ENCODE measurements at places on chromosomes 2 and 18.

- no peak for DNase-seq
Measured at GRCh38 chr2:51807229-51807628, 775.3 kb upstream of the NRXN1 start.

DNA sequence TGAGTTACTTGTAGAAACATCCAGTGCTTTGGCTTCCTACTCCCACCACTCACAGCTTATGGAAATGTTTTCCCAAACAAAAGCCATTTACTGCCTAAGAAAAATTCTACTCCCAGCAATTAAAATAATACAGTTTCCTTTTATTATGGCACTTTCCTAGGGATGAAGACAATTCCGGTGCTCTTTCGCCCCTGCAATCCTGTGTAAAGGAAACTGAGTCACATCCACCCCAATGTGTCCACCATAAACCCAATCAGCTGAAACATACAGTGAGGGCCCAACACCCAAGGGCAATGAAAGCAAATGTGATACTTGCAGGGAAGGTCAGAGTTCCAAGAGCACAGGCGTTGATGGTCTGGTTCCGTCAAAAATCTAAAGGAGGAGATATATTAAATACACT is 62.0 kb upstream of the ST3GAL5 start:
- no peak for DNase-seq

GRCh38 chr2:44273076-44273475 is 2.2 kb upstream of the SLC3A1 start:
- DNase-seq, result no peak

DNA sequence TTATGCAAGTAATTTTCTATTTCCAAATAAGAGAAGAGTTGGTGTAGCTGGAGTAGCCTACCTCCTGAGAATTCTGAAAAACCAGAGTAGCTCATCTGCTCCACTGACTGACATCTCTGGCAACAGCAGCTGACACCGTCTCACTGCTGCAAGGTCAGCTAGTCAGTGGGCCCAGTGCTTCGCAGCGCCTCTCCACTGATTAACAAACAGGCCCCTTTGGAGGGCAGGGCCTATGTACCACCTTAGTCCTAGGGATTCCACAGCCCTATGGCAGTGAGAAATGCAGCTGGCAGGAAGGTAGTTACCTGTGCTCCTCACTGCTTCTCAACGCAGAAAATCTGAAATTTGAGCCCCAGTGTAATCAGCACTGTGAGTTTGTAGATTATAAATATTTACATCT is 97.5 kb downstream of the DLGAP1 start:
- DNase-seq, result no peak

- no peak for DNase-seq
Measured at GRCh38 chr2:164808776-164809175, 32.8 kb downstream of the COBLL1 start.

- no peak for DNase-seq
Measured at GRCh38 chr2:120763508-120763907, 27.8 kb downstream of the GLI2 start.

GRCh38 chr2:160380000-160380570 is 113.5 kb downstream of the RBMS1 start:
- no peak for DNase-seq

DNA sequence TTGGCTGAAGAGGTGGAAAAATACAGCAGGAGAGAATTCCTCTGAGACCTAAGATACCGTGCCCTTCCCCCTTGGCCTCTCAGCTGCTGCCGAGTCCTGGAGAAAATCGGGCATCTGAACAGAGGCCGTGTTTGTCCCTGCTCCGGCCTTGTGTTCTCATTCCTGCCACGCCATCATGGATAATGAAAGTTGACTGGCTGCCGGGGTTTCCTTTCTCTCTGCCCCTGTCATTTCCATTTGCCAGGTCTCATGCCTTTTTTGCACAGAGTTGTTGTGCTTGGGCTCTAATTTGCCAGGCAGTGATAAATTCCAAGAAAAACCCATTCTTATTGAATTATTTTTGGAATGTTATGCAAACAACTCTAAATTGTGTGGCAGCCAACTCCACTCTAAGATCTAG is 496.9 kb upstream of the TNP1 start:
- DNase-seq, result no peak

DNA sequence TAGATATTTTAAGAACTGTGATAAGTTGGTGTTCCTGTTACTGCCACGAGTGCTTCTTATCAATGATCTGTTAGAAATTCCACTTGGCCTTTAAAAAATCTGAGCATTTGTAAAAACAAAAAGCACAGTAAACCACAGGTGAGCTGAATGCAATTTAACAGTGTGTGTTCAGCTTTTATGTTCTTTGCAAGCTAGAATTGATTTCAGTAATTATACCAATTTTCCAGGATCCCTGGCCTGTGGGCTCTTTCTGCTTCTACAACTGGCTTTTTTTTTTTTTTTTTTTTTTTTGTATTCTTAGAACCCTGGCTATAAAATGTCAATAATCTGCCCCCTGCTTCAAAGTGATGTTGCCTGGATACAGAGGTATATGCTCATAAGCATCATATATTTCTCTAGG is 548.5 kb upstream of the SLC8A1 start:
- DNase-seq, result no peak

GRCh38 chr2:238158509-238159070 is at the start of gene ERFE:
ERFE (plus strand) TSS chr2:238158970; CDS start chr2:238159008, 38 bp downstream.
- DNase-seq, result peak; percentile 36

DNA sequence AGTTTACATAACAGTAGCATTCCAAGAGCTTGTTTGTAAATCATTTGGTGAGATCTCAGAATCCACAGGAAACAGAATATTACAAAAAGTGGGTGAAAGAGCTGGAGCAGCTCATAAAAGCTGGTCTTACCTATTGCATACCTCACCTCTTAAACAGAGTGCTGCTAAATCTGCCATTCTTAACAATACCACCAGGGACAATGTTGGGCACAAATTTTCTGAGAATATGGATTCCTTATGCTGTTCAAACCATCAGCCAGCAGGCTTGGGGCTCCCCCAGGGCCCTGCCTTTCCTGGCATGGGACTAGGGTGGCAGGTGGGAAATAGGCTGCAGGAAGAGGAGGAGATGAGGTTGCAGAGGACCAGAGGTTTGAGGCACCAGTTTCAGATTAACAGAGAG is 55.6 kb downstream of the TGFA start:
- no peak for DNase-seq

- no peak for DNase-seq
Measured at GRCh38 chr2:29954316-29954715, 32.9 kb upstream of the ALK start.

DNA sequence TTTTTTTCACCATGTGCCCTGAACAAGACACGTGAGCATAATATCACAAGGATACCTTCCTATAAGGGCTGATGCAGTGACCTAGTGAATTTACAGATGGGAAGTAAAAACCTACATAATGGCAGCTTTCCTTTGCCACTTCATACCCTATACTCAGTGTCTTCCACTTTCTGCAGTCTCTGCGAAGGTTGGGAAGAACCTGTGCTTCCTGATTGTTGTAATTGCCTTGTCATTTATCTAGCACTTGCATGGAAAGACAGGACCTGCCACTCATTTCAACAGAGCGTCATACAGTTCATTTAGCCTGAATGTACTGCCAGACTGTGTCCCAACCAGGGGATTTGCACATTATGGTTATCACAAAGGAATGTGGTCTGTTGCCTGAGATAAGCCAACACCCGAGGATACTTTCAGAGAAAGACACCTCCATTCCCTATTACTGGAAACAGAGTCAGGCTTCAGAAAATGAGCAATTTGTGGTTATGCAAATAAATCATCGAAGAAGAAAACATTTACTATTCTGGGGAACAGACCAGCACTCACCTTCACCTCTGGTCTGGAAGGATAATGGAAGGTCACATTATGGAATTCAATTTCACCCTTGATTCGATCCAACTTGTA is 55.0 kb downstream of the ABCB11 start:
- DNase-seq, result no peak

DNA sequence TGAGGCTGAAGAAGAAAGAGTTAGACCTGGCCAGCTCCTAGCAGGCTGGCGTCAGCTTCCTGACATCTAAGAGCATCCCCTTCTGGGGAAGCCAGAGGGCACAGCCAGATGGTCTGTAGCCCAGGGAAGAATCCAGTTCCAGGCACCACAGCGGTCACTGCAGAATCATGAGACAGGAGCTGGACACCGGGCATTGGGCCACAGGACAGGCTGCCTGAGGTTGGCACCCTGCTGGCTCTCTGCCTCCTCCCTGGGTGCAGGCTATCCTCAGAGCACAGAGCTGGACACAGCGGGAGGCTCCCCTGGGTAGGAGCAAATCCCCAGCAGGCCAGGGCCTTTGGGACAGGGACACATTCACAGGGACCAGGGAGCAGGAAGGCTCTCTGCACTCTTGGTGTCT is 19.8 kb upstream of the ATOH8 start:
- DNase-seq, result no peak

DNA sequence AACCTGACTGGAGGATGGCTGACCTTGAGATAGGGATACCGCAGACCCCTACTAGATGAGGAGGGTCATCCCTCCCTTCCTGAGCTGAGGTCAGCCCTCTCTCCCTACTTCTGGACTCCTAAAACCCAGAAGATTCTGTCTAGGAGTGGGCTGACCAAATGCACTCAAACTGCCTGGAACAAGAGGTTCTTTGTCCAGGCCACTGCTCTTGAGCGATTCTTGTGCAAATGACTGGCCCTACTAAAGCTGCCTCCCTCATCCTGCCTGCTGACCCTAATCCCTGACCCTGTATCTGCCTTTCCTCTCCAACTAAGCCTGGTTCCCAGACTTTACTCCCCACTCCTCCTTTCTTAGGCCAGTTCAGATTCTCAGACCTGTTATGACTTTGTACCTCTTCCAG is 56.2 kb downstream of the EFR3B start:
- DNase-seq, result no peak

DNA sequence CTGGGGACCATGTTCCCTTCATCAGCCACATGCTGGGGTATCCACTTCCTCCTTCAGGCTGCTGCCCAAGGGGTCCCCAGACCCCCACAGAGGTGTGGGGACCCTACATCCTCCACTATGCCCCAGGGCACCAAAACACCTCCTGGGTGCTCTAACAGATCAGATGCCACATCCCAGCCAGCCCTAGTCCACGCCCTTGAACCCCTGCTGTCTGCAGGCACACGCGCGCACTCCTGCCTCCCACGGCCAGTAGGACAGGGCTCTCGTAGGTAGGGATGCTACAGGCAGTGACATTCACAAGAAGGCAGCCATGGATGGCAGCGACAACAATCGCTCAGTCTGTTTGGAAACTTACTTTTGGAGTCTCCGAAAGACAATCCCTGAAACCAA is 3.0 kb upstream of the GPC1 start:
- DNase-seq, result no peak

GRCh38 chr2:205769879-205770278 is 87.6 kb downstream of the NRP2 start:
- no peak for DNase-seq

- DNase-seq, result no peak
Measured at GRCh38 chr18:26438980-26439379, 109.4 kb downstream of the KCTD1 start.

GRCh38 chr2:161421686-161422085 is 5.6 kb downstream of the TBR1 start:
- DNase-seq, result no peak

GRCh38 chr2:19580830-19581229 is 222.4 kb upstream of the OSR1 start:
- no peak for DNase-seq

DNA sequence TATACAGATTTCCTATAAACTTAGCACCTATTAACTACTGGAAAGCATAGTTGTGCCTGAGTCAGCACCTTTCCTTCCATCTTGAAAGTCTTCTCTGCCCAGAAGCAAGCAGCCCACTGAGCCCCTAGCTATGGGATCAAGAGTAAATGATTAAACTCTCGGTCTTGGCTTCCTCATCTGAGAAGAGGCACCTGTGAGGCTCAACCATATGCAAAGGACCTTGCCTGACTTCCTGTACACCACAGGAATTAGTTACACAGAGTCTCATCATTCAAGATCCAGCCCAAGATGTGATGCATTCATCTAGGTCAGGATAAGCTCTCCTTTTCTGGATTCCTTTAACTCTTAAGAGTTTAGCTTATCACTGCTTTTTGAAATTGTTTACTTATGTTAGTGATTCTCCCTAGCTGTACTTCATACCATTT is 96.0 kb downstream of the CDH2 start:
- no peak for DNase-seq

DNA sequence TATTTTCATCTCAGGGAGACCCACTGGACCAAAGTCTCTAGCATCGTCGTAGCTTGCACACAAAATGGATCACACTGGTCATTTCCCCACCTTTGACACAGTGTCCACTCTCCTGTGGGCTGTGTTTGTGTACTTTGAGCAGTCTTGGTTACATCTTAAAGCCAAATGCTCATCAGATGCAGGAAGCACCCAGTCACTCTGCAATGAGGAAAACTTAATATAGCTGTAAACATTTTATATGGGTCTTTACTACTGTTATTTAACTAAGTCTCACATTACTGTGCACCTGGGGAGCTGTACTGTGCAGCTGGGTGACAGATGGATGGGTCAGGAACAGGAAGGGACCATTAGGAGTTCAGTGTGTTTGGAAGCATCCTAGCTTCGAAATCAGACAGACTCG is 109.0 kb upstream of the CXCR4 start:
- no peak for DNase-seq

- DNase-seq, result no peak
Measured at GRCh38 chr2:154960802-154961583, 262.5 kb downstream of the KCNJ3 start.

GRCh38 chr2:119943058-119943457 is 69.8 kb upstream of the EPB41L5 start:
- no peak for DNase-seq

DNA sequence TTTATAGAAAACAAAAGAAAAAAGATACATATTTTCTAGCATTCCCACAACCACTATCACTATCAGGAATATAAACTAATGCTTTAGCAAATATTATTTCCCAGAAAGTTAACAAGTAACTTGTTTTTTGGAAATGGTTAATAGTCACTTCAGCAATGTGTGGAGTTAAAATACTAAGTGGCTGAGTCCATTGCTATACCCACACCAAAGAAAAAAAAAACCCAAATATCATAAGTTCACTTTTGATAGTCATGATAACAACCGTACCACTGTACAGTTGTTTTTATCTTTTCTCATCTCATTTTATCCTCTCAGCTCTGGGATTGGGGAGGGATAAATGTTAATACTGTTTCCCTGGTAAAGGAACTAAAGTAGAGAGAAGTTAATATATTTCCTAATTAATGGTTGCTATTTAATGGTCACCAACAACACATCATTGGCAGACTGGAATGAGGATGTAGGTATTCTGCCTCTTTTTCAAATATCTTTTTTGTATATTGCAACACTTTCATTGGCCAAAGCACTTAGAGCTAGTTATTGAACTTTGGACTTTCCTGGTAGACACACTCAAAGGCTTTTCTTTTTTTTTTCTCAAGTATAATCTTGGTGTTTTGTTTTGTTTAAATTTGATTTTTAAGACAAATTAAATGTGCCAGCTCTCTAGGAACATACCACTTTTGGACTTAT is 18.4 kb upstream of the KANSL1L start:
- no peak for DNase-seq

GRCh38 chr2:142974288-142975024 is 97.0 kb downstream of the KYNU start:
- DNase-seq, result no peak

- no peak for DNase-seq
Measured at GRCh38 chr2:235698028-235698427, 204.2 kb downstream of the AGAP1 start.

GRCh38 chr2:20561637-20562454 is 89.1 kb downstream of the HS1BP3 start:
- no peak for DNase-seq

All from stimulated activated CD4-positive, alpha-beta T cell treated with anti-CD3 and anti-CD28 coated beads, TNF-alpha, amount 100 ng/mL, for 48 hours (primary cell).